GOT3 (cell line): ENCODE measurements at places on chromosomes 12 and 14.

GRCh38 chr14:76918256-76918781, 92.1 kb downstream of the LRRC74A start:
- no peak for DNase-seq

DNA sequence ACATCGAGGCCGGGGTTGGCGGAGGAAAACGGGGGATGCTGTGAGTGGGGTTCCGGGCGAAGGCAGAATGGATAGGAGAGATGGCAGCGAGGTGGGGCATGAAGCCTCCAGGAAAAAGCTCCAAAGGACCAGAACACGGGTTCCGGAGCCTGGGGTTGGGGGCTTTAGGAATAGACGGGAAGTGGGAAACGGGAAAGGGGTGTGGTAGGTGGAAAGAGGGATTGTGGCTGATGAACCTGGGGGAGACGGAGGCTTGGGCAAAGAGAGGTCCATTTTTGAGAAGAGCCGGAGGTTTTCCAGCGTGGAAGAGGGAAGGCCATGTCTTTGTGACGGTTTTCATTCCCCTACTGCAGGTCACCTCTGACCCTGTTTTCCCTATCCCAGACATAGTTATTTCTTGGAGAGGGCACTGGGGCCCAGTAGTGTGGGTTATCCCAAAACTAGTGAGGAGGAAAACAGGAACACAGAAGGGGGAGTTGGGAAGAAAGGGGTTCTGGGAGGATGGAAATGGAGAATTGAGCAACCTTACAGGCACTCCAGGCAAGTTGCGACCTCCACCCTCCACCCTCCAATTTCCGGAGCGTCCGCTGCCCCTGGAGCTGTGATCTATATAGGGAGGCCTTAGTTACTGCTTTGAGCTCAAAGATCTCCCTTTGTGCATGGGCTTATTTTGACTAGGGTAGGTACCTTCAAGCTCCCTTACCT, 1.1 kb downstream of the ATN1 start:
- DNase-seq, result no peak

- no peak for DNase-seq
These were observed 71.2 kb upstream of the COCH start for GRCh38 chr14:30803185-30803584.

DNA sequence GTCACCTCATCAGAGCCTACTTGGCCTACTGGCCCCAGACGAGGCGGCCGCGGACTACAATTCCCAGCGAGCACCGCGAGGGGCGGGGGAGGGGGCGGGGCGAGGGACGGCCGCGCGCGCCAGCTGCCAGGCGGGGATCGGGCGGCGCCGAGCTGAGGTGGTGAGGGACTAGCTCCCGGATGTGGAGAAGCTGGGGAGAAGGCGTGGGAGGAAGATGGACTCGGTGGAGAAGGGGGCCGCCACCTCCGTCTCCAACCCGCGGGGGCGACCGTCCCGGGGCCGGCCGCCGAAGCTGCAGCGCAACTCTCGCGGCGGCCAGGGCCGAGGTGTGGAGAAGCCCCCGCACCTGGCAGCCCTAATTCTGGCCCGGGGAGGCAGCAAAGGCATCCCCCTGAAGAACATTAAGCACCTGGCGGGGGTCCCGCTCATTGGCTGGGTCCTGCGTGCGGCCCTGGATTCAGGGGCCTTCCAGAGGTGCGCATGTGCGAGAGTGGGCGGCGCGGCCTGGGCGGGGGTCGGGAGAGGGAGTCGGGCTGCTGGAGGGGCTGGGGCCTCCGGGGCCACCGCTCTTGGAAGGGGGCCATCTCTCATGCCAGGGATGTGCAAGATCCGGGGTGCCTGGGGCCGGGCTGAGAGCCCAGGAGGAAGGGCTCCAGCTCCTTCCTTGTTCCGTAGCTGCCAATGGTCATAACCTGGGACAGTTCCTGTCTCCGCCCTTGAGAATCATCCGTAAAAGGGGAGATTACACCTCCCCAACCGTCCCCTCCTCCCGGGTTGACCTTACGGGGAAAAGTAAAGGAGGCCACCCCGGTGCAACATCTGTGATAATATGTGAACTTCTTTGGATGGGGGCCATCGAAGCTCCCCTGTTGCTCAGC, at the start of gene CMAS:
TSS of gene CMAS (plus strand) at position 129 of the 878 bp plus-strand sequence. CDS start at position 215, 86 bp downstream.
- DNase-seq, result peak; percentile 28

DNA sequence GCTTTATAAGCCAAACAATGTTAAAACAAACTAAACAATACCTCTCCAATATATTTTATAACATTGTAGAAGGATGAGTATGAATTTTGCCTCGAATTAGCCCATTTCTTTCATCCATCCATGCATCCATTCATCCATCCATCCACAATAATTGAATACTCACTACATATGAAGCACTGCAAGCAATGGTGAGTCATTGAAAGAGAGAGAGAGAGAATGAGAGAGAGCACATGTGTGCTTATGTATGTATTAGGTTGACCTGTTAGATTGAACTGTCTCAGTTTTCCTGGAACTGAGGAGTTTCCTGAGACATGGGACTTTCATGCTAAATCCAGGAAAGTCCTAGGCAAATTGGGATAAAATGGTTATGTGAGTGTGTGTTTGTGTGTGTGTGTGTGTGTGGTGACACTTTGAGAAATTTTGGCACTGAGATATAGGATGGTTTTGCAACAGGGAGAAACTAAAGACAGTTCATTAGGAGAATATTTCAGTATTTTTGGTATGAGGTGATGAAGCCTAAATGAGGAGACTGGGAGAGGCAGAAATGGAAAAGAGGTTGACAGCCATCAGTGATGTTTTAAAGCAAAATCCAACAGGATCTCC, 98.4 kb downstream of the C12orf75 start:
- no peak for DNase-seq

DNA sequence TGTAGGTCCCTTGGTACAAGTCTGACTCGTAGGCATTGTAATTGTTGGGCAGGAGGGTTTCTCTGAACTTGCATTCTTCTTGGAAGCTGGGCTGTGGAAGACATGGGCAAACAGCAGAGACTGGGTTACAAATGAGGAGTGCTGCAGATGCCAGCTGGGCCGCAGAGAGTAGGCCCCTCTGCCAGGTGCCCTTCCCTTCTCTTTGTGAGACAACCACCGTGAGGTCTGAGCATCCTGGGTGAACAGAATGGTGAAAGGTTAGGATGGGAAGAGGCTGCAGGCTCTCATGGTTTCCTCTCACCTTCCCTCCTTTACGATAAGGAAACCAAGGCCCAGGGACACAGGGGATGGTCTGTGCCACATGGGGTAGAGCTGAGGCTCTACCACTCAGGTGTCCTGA, 11.3 kb downstream of the FGF6 start:
- DNase-seq, result no peak

DNA sequence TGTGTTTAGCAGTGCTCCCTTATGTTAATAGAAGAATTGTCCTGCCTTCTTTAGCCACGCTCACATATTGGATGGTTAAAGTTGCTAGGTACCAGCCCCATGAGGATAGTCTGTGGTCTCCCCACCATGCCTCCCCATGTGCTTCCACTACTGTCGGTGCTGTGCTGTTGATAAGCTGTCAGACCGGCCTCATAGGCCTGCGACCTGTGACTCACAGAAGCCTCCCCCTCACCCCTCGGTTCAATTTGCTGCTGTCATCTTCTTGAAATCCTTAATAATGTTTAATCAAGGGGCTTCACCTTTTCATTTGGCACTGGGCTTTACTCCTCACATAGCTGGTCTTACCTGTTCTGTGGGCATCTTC, 227.2 kb downstream of the NPAS3 start:
- DNase-seq, result no peak

- no peak for DNase-seq
These were observed 70.4 kb upstream of the SFSWAP start for GRCh38 chr12:131640525-131640924.

DNA sequence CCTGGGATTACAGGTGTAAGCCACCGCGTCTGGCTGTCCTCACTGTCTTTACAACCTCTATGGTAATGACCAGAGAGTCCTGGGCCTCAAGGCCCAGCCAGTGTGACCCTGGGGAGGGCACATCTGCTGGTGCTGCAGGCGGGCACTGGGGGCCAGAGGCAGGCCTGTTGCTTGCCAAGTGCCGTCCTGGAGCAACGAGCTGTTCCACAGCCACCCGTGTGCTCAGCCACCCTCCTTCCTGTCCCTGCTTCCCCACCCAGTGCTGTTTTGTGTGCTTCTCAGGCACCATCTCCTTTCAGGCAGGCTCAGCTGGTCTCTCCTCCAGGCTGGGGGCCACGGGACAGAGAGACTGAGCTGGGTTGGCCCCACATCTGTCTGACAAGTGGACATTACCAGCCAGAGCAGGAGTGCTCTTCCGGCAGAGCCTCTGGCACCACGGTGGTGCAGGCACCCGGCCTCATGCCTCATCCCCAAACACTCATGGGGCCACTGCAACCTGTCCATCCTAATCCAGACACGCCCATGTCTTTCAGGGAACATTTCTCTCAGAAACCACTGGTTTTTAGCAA, 9.0 kb downstream of the SLC25A47 start:
- DNase-seq, result no peak

- DNase-seq, result no peak
These were observed 27.1 kb downstream of the BMAL2 start for GRCh38 chr12:27359578-27360340.

DNA sequence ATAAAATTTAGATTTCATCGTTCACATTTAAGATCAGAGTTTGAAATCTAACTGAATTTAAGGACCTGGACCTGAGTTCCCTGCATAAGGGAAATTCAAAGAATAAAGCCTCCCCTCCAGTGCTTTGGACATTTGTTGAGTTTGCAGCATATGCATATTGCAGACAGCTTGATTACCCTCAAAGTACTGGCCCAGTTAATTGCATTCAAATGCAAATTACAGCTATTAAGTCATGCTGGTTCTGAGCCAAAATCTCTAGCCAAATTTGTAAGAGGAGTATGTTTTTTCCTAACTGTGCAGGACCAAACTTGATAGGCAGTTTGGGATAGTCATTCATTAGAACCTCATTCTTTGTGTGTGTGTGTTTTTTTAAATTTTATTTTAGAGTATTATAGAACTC, 9.1 kb upstream of the KIF21A start:
- no peak for DNase-seq

DNA sequence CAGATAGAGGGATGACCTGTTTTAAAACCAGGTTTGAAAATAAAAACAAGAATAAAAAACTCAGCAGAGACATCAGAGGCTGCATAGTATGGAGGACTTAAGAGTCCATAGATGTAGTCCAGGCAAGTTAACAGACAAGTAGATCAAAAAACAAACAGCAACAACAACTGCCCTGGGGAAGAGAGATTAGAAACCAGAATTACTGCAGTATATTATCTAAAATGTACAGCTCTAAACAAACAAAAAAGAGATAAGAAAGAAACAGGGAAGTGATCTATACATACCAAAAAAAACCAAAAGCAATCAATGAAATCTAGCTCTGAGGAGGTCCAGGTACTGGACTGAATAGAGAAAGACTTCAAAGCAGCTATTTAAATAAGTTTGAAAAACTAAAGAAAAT, 48.8 kb downstream of the ACSM4 start:
- no peak for DNase-seq

- no peak for DNase-seq
These were observed 1338.8 kb upstream of the SEL1L start for GRCh38 chr14:82872494-82872893.

DNA sequence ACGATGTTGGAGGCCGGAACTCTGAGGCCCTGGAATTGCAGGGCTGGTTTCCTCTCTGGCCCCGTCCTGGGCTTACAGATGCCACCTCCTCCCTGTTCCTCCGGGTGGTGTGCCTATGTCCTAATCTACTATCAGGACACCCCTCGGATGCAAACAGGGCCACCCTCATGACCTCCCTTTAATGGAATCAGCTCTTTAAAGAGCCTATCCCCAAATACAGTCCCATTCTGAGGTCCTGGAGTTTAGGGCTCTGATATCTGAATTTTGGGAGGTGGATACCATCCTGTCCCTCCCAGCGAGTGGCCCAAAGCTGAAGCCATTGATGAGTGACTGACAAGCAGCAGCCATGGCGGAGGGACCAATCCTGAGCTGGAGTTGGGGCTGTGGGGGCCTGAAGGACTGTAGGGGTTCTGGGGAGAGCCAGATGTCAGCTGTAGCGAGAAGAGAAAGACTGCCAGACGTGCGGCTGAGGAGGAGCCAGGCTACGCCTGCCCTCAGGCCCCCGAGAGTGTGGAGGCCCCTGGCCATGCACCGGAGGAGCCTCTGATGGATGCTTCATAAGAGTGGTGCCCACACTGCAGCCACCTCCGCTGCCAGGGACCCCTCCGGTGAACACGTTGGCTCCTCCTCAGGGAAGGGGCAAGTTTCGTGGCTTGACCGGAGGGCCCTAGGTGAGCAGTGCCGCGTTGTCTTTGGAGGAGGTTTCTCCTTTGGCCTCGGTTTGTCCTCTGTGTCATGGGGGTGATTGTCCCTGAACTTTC, 100.2 kb downstream of the KIF26A start:
- DNase-seq, result no peak

DNA sequence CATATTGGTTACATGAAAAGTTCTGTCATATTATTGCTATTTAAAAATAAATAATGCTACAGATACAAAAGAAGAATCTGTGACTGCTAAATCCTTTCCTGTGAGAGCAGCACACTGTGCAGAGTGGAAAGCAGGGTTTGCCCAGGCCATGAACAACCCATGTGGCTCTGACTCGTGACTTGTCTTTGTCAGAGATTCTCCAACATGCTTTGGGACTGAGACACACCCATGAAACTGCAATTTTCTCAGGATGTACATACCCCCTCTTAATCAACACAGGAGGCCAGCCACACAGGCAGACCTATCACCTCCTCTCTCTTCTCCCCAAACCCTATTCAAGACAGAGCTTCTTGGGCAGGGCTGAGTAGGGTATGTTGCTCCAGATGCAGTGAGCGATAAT, 96.8 kb upstream of the NTF3 start:
- DNase-seq, result no peak

DNA sequence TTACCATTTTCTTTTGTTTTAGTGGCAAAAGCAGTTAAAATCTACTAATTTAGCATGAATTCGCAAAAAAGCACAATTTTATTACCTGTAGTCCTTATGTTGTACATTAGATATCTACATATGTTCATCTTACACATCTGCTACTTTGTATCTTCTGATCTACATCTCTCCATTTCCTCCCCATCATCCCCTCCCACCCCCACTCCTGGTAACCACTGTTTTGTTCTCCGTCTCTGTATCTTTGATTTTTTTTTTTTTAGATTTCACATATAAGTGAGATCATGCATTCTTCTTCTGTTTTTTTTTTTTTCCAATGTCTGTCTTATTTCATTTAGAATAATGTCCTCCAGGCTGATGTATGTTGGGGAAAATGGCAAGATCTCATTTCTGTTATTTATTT, 922.7 kb downstream of the VRK1 start:
- DNase-seq, result no peak
